ENCODE measurements at places on chromosomes 1 and 21. TPM values are rescaled to one million over a fixed set of nuclear protein-coding genes. Genes with fewer than 3 reads are reported as not detected.

Gene NGF
- not detected for polyA plus RNA-seq

Gene CD164L2
- polyA plus RNA-seq, result not detected

Gene NES
- polyA plus RNA-seq, result not detected

Gene FMO3
- polyA plus RNA-seq, result not detected

Gene OR6K3
- not detected for polyA plus RNA-seq

Gene GON4L
- polyA plus RNA-seq, result 54.4 TPM

Gene SIPA1L2
- polyA plus RNA-seq, result 0.07 TPM

Gene ELAPOR1
- 0.91 TPM for polyA plus RNA-seq

Gene LAX1
- 7.9 TPM for polyA plus RNA-seq

Gene SLC25A44
- 21.9 TPM for polyA plus RNA-seq

Gene GFI1
- 0.69 TPM for polyA plus RNA-seq

- DNase-seq, result no peak
Observed at GRCh38 chr1:223189903-223190724, 47.1 kb upstream of the TLR5 start.

DNA sequence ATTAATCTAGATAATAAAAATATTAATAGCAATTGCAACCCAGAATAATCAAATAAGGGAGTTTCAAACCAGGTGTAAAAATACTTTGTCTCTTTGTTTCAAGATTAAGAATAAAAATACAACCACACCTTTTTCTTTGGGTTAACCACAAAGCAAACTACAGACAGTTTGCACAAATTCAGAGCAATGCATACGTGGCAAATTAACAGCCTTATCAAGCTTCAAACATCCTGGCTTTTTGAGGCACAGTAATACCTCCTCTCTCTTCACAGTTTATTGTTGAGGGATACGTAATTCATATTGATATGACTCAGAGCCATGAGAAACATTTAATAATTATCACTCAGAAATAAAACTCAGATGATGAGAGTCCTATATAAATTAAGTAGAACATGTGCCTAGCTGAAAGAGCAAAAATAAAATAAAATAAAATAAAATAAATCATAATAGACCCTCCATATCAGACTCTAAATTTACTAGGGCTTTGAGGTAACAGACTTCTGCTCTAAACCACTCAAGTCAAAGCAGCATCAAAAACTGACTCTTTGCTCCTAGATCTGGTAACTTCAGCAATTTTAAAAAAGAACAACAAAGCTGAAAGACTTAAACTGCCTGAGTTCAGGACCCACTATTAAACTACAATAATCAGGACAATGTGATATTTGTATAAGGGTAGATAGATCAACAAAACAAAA, 11.4 kb downstream of the EDEM3 start:
- no peak for DNase-seq

DNA sequence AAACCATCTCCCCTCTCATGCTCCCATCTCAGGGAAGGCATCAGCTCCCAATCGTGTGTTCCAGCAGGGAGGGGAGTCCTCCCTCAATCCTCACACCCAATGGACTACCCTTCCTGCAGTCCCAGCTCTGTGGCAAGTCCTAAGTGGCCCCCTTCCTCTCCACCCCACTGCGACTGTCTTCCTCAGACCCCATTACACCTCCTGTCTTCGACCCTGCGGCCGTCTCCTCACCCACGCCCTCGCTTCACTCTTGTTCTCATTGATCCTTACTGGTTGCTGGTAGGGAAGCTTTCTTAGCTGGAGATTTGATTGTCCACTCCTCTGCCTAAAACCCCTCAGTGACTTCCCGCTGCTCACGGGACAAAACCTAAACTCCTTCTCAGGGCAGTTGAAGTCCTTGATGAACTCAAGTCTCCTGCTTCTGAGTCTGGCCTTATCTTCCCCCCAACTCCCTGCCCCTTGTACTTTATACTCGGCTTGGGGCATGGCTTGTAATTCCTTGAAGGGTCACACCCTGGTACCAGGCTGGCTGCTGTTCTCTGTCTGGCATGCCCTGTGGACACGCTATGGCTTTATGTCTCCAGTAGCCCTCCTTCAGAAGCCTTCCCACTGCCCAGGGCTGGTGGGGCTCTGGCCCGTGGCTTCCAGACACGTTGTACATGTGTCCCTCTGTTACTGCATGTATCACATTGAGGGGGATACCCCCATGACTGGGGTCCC, 2.3 kb upstream of the EPS8L3 start:
- no peak for DNase-seq

DNA sequence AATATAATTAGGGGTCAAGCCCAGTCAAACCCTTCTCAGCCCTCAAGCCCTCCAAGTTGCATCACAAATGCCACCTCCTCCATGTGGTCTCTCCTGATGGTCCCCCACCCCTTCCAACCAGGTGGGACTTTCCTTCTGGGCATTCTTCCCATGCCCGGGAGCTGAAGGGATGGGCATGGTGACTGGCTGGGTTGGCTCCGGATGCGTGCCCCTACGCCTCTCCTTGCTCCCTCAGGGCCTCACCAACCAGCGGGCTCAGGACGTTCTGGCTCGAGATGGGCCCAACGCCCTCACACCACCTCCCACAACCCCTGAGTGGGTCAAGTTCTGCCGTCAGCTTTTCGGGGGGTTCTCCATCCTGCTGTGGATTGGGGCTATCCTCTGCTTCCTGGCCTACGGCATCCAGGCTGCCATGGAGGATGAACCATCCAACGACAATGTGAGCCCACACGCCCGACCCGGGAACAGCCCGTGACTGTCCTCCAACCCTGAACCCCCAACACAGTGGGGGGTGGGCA, 7.5 kb downstream of the ATP1A2 start:
- DNase-seq, result no peak

- DNase-seq, result no peak
Observed at GRCh38 chr1:22828484-22829308, 118.1 kb downstream of the EPHB2 start.

DNA sequence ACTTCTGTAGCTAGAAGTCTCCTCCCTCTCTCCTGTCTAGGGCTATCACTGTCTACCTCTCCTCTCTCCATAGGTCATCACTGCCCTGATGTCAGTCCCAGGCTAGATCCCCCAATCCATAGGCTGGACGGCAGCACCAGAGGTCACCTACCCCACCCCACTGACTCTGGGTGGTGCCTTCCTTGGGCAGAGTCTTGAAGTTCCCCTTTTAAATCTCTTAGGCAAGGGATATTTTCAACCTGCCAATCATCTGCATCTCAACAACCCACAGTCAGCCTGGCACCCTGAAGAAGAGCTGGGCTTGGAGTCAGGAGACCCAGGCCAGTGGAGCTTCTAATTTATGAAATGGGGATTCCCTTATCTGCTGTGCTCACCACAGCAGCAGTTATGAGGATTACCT, 13.2 kb downstream of the MYBPH start:
- DNase-seq, result no peak

DNA sequence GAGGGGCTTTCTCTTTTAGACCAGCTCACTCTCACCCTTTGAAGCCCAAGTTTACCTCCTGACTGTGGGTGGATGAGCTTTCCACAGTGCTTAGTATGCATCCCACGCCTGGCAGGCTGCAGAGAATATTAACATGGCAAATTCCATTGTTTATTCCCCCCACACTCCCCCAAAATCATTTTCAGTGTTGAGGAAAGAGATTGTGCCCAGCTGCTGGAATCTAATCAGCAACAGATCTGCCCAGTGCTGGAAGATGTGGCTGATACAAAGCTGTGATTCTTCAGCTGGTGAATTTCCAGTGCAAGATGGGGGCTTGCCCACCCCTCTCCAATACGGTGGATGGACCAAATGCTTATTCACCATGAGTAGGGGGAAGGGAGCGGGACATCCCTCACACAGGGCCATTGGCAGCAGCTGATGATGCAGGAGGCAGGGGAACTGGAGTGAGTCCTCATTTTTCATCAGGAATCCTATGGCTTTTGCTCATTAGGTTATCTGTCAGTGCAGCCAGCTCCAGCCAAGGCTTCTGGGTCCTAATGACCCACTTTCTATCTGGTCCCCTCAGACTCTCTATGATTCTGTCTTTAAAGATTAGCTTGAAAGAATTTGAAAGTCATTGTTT, 39.7 kb upstream of the KCNA3 start:
- no peak for DNase-seq

- no peak for DNase-seq
Observed at GRCh38 chr1:165222580-165222979, 133.9 kb downstream of the LMX1A start.

GRCh38 chr21:44299085-44299457, 782 bp upstream of the PFKL start:
- DNase-seq, result no peak

DNA sequence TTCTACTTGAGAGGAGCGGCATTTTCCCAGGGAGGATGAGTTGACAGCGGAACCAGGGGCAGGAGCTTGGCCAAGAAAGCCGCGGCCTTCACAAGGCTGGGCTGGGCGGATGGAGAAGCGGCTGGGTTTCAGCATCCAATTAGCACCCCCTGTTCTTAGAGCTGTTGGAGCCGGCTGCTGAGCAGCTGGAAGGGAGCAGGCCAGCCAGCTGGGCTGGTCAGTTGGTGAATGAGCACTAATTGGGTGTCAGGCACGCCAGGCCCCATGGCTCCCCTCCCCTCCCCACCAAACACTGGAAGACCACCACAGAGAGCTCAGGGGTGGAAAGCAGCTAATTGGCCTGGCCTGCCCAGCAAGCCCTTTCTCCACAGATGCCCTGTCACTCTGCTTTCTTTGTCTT, 245.6 kb downstream of the RRAGC start:
- DNase-seq, result no peak

DNA sequence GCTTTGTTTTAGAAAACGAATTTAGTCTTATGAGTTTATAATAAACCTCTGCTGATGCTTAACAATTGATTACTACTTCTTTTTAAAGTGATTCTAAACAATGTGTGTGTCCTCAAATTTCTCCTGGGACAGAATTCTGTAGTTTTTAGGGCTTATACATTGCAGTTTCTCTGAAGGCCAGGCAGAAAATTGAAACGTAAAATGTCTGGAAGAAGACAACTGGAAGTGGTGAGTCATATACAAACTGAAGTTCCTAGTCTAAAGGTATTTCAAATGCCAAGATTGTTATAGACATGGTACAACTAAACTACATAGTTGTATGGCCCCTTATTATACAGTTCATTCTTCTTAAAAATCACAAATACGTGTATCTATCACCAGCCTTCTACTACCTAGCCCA, 30.5 kb upstream of the RC3H1 start:
- no peak for DNase-seq

- DNase-seq, result peak; percentile 90
Observed at GRCh38 chr1:117367046-117368025, at the start of gene MAN1A2. MAN1A2 (plus strand) TSS chr1:117367449; CDS start chr1:117368184, 735 bp downstream.

GRCh38 chr1:151539321-151540020, 638 bp upstream of the TUFT1 start:
- DNase-seq, result no peak

- no peak for DNase-seq
Observed at GRCh38 chr1:10528066-10529014, 53.6 kb downstream of the PEX14 start.

GRCh38 chr1:211634461-211634860, 41.0 kb downstream of the NEK2 start:
- no peak for DNase-seq

- peak; percentile 58 for DNase-seq
Observed at GRCh38 chr1:67735806-67736627, 51.0 kb downstream of the GADD45A start.

GRCh38 chr21:35933466-35933865, 126.9 kb downstream of the SETD4 start:
- peak; percentile 16 for DNase-seq

DNA sequence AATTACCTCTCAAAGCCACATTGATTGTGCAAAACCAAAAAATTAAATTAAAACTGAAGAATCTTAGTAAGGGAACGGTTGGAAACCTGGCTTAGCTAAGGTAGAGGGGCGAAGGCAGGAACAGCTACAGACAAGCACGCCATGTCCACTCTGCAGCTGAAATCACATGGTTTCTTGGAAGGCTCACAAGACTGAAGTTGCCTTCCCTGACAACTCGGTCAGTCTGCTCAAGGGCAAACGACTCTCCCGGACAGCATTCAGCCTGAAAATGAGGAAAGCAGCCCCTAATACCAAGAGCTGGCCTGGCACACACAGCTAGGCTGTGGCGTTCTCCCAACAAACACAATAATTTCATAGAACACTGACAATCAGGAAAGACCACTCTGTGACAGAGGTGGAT, 22.7 kb upstream of the BECN2 start:
- no peak for DNase-seq

DNA sequence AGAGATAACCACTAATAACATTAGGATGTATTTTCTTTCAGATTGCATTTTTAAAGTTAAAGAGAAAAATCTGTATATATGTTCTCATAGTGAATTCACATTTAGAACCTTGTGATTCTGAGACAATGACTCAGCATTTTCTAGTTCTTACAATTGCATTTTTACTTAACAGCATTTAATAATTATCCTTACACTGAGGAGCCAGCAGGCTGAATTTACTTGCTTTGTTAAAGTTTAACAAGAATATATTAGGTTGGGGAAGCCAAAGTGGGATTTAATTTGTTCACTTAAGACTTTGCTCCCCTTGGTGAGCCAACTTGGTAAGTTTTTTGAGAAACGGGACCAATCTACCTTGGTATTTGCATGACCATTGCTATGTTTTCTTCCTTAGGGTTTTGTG, 4.5 kb downstream of the PATJ start:
- DNase-seq, result no peak

DNA sequence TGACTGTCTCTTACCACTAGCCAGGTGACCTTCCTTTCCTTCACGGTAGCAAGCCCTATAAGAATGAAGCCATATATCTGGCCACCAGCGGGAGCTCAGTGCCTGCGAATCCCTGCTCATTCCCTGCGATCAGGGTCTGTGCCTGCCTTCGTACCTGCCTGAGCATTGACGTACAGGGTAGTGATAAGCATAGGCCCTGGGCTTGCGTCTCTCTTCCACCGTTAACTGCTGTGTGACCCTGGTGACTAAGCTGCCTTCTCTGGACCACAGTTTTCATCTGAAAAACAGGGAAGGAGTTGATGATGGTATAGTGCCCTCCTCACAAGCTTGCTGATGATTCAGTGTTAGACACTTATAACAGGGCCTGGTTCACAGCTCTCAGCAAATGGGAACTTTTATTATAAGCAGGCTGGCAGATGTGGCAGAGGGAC, 4.1 kb downstream of the ZC3H12A start:
- peak; percentile 37 for DNase-seq

Measured in B cell (primary cell).